Astrocyte (in vitro differentiated cells and primary cell): ENCODE measurements at places on chromosomes 6 and 20.

- peak; percentile 82 for DNase-seq
Observed at GRCh38 chr6:131754715-131755567, 44.1 kb upstream of the CTAGE9 start.

- DNase-seq = no peak
Observed at GRCh38 chr6:106518748-106519147, 110.5 kb downstream of the RTN4IP1 start.

GRCh38 chr6:36724514-36725390 is 27.1 kb downstream of the RAB44 start:
- DNase-seq = peak; percentile 27

- no peak for DNase-seq
Observed at GRCh38 chr20:44008806-44009678, 94.4 kb downstream of the TOX2 start.

- peak; percentile 61 for DNase-seq
Observed at GRCh38 chr20:61173961-61174725, 77.9 kb upstream of the CDH4 start.

- no peak for DNase-seq
Observed at GRCh38 chr6:68045193-68045592, 589.9 kb upstream of the ADGRB3 start.

DNA sequence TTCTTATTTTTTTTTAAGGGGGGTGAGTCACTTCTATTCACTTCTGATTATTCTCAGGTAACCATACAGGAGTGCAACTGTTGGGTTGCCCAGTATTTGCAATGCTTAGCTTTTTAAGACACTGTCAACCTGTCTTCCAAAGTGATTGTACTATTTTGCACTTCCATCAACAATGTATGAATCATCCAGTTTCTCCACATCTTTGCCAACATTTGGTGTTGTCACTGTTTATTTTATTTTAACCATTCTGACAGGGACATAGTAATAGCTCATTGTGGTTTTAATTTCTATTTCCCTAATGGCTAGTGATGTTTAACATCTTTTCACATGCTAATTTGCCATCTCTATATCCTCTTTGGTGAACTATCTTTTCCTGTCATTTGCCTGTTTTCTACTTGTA is 1.4 kb upstream of the SLC13A3 start:
- peak; percentile 3 for DNase-seq

DNA sequence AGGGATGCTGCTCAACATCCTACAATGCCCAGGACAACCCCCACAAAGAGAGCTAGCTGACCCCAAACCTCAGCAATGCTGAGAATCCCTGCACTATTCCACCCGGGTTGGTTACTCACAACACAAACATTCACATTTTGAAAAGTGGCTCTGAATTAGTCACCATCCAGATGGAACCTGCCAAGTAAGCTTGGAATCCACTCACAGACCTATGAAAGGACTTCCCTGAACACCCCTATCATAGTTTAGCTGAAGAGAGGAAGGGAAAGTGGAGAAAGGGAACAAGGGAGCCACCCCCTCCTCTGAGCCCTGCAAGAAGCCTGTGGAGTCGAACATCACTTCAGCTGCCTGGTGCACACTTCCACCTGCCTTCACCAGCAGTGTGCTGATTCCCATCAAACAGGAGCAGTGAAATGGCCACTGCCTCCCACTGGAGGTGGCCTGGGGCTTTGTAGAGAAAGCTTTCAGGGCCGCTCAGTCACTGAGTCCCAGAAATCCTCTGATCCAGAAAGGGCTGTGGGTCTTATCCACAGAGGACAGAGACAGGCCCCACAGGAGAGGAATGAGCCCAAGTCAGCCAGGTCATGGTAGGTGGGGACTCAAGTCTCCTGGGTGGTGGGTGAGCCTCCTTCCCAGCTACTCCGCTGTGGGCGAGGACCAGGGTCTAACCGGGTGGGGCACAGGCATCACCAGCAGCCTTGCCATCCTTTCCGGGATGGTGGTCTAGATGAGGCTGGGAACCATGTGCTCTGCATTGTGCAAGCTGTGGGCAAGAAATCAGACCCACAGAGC is 203.7 kb downstream of the SYNDIG1 start:
- DNase-seq = peak; percentile 98

DNA sequence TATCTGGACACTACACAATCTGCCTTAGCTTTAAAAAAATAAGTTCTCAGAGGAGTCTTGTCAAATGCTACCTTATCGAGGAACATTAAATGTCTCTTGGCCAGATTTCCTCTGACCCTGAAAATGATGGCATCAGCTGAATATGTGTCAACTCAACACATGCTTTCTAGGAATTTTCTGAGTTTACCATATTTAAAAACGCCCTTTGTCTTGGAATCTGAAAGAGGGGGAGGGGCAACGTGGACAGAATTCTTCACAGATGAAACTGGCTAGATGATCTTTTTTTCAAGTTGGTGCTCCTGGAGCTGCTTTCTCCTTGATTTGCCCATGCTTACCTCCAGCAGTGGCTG is 5.1 kb downstream of the SOX4 start:
- DNase-seq = peak; percentile 50

DNA sequence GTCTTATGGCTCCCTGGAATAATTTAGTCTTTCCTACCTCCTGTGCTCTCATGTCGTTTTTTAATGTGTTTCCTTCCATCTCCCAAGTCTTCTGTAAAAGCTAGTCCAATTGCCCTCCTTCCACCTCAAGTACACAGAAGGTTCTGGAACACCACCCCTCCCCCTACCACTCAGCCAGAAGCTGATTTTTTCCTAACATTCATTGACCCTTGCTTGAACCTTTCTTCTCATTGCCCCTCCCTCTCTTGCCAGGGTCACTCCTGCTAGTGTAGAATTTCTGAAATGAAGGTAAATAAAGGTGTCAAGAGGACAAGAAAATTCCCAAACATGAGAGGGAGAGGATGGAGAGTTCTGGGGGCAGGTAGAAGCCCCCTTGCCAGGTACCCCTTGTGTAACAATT is 38.6 kb downstream of the PLEKHG1 start:
- no peak for DNase-seq

GRCh38 chr20:54305421-54305820 is 97.5 kb downstream of the PFDN4 start:
- no peak for DNase-seq

GRCh38 chr6:53426667-53427270 is 78.0 kb upstream of the ELOVL5 start:
- no peak for DNase-seq

- DNase-seq = peak; percentile 6
Observed at GRCh38 chr20:38673725-38674091, 50.6 kb upstream of the SLC32A1 start.

DNA sequence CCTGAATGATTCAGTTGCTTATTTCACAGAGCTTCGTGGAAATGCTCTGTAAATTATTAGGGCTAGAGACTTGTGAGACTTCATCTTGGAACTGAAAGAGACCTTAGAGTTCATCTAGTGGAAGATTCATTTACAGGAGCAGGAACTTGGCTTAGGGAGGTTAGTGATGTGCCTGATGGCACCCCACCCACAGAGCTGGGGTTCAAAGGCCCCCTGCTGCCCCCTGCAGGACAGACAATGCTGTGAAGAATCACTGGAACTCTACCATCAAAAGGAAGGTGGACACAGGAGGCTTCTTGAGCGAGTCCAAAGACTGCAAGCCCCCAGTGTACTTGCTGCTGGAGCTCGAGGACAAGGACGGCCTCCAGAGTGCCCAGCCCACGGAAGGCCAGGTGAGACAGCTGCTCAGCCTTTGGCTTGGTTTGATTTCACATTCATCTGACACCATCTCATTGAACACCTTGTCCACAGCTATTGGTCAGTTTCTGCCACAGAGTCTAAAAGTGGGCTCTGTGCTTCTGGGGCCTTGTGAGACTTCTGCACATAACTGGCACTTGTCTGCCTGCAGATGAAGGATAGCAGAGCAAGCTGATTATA is 25.1 kb downstream of the MYBL2 start:
- no peak for DNase-seq

DNA sequence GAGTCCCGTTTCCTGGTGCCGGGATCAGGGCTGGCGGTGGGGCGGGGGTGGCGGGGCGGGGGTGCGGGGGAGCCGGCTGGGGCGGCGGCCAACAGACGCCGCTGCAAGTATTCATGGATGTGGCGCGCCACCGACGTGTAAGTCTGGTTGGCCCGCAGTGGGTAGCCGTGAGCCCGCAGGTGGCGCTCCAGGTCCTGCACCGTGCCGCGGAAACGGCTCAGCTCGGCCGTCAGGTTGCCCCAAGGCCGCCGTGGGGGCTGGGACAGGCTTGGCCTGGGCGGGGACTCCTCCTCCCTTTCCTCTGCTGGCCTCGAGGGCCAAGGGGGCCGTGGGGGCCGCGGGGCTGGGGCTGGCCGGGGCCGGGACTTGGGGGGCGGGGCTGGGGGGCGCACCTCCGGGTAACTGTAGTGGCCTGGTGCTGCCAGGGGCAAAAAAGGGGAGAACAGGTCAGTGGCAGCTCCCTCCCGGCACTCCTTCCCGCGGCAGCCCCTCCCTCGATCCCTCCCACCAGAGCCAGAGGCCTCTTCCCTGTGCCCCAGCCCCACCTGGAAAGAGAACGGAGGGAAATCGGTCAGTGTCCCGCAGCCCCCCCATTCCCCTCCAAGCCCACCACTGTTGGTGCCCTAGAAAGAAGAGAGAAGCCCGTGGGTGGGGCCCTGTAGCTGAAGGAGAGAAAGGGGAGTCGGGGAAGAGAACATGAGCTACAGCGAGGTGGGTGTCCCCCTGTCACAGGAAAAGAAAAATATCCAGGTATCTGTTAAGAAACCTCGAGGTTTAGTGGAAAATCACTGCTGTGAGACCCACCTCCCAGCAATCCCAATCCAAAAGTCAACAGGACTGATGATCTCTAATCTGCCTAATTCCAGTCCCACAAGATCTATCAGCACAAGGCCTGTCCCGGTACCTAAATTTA is 21.3 kb downstream of the TNXB start:
- DNase-seq = no peak

DNA sequence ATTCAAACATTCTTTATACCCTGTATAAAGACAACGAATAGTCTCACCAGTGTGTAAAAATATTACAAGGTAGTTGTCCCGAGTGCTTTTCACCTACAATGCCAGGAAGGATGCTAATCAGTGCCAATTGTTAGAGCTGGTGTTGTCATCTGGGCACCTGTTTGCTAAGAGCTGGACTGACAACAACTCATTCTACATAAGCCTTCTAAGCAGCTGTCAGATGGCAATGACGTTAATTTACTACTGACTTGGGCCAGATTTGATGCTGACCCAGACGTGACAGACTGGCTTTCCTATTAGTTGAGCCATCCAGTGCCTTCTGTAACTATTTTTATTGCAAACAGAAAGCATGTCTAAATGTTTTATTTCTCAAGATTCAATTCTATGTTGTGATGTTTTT is 355.2 kb downstream of the ADGRB3 start:
- DNase-seq = no peak

DNA sequence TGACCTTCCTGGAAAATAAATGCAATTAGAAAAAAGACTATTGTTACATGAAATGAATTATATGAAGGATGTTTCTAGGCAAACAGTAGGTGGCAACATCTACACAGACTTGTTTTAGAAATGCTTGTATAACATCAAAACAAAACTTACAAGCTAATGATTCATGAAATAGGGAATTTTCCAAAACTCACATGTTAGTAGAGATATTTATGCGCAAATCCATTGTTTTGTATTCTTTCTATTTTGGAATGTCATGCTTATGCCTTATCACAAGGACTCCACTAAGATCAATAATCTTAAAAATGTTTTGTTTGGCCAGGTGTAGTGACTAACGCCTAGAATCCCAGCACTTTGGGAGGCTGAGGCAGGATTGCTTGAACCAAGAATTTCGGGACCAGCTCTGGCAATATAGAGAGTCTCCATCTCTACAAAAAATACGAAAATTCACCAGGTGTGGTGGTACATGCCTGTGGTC is 32.3 kb upstream of the LGSN start:
- peak; percentile 49 for DNase-seq

DNA sequence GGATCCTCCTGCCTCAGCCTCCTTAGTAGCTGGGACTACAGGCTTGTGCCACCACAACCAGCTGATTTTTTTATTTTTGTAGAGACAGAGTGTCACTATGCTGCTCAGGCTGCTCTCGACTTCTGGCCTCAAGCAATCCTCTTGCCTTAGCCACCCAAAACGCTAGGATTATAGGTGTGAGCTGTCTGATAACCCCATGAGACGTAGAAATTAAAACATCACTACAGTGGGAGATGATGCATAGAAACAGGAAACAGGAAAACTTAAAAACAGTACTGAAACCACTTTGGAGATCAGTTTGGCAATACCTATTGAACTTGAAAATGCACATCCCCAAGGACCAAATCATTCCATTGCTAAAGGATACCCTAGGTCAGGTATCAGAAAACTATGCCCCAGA is 10.8 kb downstream of the SENP6 start:
- DNase-seq = no peak

DNA sequence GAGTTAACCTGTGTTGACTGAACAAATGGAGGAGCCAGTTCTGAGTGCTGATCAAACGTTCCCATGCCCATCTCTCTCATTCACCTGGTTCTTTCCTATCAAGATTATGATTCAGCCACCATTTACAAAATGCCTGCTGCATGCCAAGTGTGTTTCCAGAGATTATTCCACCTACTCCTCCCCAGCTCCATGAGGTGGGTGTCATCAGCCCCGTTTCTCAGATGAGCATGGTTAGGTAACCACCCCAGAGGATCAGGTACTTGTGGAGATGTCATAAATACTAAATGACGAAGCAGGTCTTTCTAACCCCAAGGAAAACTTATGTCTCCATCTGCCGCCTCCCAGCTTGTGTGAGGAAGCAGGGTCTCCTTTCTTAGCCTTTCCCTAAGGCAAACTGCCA is 2.1 kb downstream of the BANF2 start:
- no peak for DNase-seq

DNA sequence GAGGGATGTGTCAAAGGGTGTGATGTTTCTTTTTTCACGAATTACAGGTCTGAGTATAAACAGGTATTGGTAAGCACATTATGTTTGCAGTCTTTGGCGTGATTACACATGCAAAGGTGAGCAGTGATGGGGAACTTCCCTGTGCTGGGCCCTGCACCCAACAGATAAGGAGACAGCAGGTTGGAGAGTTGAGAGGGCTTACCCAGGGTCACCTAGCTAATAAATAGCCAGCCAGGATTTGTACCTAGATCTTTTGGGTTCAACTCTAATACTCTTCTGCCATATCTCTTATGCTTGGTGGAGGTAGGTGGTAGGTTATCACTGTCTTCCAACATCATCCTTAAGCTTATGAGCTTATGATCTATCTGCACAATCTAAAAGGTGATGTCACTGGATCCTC is 46.5 kb downstream of the AFG1L start:
- DNase-seq = no peak

- no peak for DNase-seq
Observed at GRCh38 chr6:38427492-38428210, 212.1 kb downstream of the BTBD9 start.

DNA sequence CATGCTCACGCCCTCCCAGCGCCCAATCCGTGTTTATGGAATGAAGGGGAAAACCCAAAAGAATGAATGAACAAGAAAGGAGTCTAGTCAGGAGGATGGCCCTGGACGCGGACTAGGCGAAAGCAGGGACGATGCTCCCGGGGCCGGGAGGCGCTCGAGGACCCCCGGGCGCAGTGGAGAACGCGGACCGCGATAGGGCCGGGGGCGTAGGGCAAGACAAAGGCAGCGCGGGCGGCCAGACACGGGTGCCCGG is 758 bp downstream of the GCLC start:
- peak; percentile 18 for DNase-seq
